ENCODE measurements at places on chromosomes 16 and 17.

DNA sequence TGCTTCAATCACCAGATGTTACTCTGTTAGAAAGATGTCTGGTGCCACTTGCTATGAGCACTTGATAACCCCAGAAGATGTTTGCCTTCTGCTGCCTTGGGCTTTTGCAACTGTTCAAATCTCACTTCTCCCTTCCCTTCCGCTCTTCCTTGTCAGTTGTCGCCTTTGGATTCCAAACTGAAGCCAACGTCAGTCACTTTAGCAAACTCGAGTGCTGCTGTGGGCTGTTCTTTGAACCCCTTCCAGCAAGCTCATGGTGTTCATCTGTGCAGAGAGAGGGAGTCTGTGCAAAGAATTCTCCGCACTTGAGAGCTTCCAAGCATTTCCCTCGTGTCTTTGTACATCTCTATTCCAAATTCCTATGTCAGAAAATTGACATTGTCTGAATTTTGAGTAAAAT is 879.4 kb downstream of the CDH11 start:
- no peak for DNase-seq

DNA sequence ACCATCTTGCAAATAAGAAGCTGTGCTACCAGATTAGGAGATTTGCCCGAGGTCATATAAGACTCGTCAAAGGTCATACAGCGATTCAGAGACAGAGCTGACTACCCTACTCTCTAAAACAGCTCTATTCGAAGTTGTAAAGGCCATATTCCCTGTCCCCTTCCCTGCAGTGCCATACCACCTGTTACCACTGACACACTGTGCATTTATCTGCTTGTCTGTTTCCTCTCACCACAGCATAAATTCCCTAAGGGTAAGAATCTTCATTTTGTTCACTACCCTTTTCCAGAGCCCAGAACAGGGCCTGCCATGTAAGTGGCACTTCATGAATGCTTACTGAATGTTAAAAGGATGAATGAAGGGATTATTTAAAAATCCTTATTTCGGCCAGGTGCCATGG is 3.4 kb upstream of the KSR1 start:
- DNase-seq = no peak

GRCh38 chr16:17412791-17413190 is 58.0 kb downstream of the XYLT1 start:
- no peak for DNase-seq

- DNase-seq = no peak
These were observed 5.4 kb downstream of the MAP3K14 start for GRCh38 chr17:45311401-45311759.

GRCh38 chr16:28491230-28491969 is 474 bp downstream of the CLN3 start:
- DNase-seq = no peak

GRCh38 chr17:48814504-48814903 is 2.5 kb downstream of the TTLL6 start:
- DNase-seq = no peak

- DNase-seq = no peak
These were observed 203.6 kb downstream of the HS3ST3A1 start for GRCh38 chr17:13398091-13398490.

GRCh38 chr16:2450535-2450934 is 9.4 kb upstream of the TEDC2 start:
- no peak for DNase-seq

GRCh38 chr16:79559532-79559931 is 41.0 kb downstream of the MAF start:
- no peak for DNase-seq

DNA sequence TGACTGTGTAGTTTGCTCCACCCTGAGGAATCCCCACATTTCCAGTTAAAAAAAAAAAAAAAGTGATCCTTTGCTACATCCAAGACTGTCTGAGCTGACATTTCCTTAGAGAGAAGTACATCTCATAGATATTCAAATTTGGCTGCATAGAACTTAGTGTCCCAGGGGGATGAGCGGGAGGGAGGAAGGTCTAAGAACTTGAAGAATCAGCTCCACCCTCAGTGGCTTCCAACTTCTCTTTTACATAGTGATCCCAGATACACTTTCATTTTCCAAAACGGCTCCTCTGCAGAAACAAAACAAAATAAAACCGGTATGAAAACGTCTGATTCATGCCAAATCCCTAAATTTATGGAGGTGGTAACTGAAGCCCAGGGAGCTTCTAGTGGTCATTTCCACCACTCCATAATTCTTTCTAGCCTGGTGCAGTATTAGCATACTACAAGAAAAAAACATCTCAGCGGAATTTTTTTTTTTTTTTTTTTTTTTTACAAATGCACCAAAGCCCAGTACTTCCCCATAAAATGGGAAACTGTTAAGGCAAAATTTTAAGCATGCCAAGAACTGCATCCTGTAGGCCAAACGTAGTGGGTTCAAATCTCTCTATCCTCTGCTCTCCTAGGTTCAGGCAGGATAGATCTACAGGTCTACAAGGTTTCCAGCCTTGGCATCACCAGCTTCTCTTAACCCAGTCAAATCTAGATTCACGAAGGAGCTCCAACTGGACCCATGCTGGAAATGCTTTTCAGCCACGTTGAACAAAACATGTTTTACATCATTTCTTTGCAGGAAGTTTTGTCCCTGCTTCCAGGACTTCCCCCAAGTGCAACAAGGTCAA is 29.3 kb downstream of the MAF start:
- no peak for DNase-seq

DNA sequence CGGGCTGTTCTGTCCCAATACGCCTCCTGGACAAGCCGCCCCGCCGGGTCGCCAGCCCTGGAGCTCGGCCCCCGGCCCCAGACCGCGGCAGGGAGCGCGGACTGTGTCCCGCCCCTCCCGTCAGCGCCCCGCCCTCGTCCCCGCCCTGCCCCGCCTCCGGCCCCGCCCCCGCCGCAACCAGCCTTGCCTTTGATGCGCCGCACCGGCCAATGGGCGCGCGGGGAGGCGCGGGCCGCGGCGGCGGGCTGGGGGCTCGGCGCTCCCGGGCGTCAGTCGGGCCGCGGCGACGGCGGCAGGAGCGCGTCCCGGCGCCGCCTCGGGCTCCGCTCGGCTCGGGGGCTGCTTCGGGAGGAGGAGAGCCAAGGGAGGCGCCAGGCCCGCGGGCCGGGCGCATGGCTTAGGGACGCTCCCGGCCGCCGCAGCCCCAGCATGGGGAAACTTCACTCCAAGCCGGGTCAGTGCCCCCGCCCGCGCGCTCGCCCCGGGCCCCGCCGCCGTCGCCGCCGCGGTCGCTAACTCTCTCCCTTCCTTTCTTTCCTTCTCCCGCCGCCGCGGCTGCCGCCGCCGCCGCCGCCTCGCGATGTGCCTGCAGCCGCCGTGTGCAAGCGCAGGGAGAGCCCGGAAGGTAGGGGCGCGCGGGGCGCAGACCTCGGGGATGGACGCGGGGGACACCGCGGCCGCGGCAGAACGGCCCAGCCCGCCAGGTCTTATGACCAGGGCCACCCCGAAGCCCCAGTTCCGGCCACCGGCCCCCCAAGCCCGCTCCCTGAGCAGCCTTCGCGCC is at the start of gene NKD1:
Gene NKD1, plus strand, starts transcription at position 272 of the 784 bp plus-strand sequence. Its CDS starts 158 bp downstream, at position 430.
- no peak for DNase-seq

- no peak for DNase-seq
These were observed 195.8 kb downstream of the KCNJ2 start for GRCh38 chr17:70365091-70365583.

DNA sequence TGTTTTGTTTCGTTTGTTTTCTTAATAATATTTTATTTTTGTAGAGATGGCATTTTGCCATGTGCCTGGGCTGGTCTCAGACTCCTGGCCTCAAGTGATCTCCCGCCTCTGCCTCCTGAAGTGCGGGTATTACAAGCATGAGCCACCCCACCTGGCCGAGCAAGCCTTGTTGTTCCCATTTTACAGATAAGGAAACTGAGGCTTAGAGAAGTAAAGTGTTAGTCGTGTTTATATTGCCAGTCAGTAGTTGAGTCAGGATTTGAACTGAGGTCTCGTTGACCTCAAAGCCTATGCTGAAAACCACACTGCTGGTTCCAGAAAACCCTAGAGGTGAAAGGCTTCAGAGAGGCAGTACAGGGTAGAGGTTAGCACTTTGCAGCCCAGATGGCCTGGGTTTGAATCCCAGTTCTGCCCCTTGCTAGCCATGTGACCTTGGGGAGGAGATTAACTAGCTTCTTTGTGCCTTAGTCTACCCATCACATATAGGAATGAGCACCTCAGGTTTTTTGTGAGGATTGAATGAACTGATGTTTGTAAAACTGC is 102.0 kb downstream of the ABCC6 start:
- DNase-seq = no peak

GRCh38 chr16:1194665-1195392 is 30.2 kb downstream of the TPSG1 start:
- no peak for DNase-seq

- DNase-seq = no peak
These were observed 2.5 kb upstream of the SMPD3 start for GRCh38 chr16:68450741-68451255.

GRCh38 chr16:8718851-8719680 is 44.6 kb downstream of the ABAT start:
- no peak for DNase-seq

GRCh38 chr16:10587622-10588021 is 7.2 kb upstream of the EMP2 start:
- DNase-seq = no peak

- DNase-seq = no peak
These were observed 231.4 kb downstream of the SNX29 start for GRCh38 chr16:12207939-12208338.

- DNase-seq = no peak
These were observed at the start of gene FSCN2 for GRCh38 chr17:81527591-81528383. FSCN2 (plus strand) TSS chr17:81528377; CDS start chr17:81528532, 155 bp downstream.

GRCh38 chr17:32854207-32854606 is 22.7 kb downstream of the MYO1D start:
- no peak for DNase-seq

GRCh38 chr16:26642047-26642664 is 424.6 kb upstream of the C16orf82 start:
- DNase-seq = no peak

DNA sequence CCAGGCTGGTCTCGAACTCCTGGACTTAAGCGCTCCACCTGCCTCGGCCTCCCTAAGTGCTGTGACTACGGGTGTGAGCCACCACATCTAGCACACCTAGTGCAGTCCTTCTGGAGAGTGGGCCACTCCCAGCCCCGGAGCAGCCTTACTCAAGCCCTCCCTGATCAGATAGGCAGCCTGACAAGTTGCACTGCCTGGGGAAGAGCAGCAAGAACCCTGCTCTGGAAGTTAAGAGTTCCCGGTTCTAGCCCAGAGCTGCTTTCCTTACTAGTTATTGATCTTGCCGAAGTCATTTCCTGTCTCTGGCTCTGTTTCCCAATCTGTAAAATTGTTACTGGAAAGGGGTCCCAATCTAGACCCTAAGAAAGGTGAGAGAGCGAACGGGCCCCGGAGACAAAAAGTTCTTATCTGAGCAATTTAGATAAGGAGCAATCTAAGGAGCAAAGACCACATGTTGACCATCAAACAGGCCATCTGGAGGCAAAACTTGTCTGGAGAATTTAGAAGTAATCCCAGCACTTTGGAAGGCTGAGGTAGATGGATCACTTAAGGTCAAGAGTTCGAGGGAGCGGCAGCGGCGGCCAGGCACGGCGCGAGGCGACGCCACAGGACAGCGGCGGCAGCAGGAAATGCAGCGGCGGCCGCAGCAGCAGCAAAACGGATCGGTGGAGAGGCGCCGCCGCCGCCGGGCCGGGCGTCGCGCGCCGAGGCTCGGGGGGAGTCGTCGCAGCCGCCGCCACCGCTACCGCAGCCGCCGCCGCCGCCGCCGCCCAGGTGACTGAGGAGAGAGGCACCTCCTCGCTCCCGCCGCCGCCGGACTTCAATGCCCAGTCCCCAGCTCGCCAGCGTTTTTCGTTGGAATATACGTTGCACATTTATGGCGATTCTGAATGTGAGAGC is 4.3 kb upstream of the NAGLU start:
- no peak for DNase-seq

DNA sequence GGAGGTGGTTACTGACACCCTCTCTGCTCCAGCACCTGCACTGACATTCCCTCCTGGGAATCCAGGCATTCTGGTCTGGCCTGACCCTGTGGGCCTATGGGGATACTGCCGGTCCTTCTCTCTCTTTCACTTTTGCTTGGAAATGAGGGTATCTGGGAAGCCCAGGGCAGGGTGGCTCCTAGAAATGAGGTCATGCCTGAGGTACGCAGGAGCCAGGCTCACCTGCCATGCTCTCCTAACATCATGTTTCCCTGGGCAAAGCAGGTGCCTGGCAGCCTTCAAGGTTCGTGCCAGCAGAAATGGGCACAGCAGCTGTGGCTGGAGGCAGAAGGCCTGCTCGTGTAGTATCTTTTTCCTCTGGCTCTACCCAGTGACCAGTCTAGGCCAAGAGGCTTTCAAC is 3.3 kb downstream of the ITGA3 start:
- no peak for DNase-seq
